ENCODE measurements at places on chromosomes 16 and 17.

GRCh38 chr17:17071531-17072360 lies 29.5 kb downstream of the MPRIP start:
- DNase-seq, result no peak

- DNase-seq, result no peak
Measured at GRCh38 chr16:55471448-55472097, 7.4 kb upstream of the MMP2 start.

- no peak for DNase-seq
Measured at GRCh38 chr16:27403601-27403992, 1.6 kb downstream of the IL21R start.

- DNase-seq, result no peak
Measured at GRCh38 chr16:61887903-61888302, 148.3 kb downstream of the CDH8 start.

DNA sequence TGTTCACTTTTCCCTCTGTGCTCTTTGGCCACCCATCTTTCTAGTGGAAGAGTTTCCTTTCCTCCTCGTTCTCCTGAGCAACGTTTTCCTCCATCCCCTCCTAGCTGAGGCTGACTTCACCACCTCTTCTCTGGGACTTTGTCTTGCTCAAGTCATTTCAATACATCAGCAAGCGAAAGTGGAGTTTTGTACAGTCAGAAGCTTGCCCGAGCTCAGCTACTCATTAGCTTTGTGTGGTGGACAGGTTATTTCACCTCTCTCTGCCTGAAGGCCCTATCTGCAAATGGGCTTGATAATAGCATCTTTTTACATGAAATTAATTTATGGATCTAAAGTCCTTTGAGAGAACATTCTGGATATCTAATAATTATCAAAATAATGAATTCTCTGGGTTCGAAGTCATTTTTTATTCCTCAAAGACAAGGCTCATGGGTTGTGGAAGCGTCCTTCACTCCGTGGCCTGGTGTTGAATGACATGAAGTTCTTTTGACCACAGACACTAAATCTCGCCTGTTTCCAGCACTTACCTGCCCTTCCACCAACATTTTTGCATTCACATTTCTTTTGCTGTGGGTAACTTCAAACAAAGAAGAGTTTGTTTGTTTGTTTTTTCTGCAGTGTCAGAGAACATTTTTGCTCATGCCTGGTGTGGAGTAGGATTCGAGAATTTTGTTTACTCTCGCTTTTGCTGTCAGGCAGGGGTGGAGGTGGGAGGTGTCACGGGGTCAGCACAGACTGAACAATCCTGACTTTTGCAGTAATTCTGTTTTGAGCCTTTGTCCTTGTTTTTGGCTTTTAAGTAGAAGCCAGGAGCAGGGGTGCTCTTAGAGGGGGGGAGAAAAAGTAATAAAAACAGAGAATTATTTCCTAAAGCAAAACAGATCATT lies 155.0 kb upstream of the CACNG5 start:
- DNase-seq, result no peak

- no peak for DNase-seq
Measured at GRCh38 chr16:424033-424622, 1.3 kb upstream of the RAB11FIP3 start.

DNA sequence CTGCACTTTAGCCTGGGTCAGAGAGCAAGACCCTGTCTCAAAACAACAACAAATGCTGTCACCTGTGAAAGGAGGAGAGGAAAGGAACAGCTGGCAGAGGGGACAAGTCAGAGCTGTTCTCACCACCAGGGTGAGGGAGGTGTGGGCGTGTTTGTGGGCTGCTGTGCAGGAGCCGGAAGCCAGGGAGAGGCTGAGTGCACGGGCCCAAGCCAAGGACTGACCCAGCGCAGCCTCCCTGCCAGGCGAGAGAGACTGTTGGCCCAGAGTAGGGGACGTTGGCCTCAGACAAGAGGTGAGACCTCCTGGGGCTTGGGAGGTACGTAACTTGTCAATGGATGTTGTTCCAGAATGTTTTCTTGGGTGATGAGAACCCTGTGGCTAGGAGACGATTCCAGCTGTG lies 10.7 kb downstream of the SPNS2 start:
- DNase-seq, result no peak

- DNase-seq, result no peak
Measured at GRCh38 chr17:69524854-69525253, 110.4 kb downstream of the MAP2K6 start.

DNA sequence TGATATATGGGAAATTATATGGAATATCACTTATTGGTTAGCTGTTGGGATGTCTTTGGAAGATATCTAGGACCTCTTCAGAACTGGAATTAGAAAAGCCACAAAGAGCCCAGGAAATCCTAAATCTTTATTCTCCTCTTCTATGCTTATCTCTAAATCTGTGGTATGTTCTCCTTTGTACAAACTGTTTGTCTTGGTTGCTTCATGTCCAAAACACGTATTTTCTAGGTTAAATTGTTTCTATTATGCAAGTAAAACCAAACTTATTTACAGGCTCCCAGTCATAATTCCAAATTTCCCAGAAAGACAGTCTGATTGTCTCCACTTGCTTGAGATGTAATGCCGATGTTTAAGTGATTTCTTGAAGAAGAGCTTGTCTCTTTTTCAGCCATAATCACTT lies 650.9 kb downstream of the CDH11 start:
- no peak for DNase-seq

DNA sequence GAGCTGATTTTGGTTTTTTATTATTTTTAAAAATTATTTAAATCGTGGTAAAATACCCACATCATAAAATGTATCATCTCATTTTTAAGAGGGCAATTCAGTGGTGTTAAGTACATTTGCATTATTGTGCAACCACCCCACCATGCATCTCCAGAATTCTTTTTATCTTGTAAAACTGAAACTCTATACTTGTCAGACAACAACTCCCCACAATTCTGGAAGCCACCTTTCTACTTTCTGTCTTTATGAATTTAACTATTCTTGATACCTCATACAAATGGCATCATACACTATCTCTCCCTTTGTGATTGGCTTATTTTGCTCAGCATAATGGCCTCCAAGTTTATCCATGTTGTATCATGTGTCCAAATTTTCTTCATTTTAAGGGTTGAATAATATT lies 97.9 kb downstream of the HS3ST3B1 start:
- DNase-seq, result no peak

DNA sequence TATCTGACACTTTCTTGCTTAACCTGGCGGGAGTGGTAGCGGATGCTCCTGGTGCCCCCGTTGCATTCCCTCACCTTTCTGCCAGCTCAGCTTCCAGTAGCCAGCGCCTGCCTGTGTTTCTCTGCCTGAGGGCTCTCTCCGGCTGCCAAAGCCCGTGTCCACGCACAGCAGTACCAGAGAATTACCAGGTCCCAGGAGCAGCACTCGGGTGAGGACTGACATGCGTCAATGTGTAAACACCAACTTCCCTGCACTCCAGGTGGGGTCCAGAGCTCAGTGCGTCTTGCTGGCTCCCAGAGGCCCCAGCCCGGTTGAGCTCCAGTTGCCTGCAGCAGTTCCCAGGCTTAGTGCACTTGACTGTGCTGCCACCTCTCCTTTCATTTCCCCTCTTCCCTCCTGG lies 54.8 kb downstream of the CDH13 start:
- DNase-seq, result no peak

- no peak for DNase-seq
Measured at GRCh38 chr16:49482690-49483089, 109.1 kb downstream of the C16orf78 start.

DNA sequence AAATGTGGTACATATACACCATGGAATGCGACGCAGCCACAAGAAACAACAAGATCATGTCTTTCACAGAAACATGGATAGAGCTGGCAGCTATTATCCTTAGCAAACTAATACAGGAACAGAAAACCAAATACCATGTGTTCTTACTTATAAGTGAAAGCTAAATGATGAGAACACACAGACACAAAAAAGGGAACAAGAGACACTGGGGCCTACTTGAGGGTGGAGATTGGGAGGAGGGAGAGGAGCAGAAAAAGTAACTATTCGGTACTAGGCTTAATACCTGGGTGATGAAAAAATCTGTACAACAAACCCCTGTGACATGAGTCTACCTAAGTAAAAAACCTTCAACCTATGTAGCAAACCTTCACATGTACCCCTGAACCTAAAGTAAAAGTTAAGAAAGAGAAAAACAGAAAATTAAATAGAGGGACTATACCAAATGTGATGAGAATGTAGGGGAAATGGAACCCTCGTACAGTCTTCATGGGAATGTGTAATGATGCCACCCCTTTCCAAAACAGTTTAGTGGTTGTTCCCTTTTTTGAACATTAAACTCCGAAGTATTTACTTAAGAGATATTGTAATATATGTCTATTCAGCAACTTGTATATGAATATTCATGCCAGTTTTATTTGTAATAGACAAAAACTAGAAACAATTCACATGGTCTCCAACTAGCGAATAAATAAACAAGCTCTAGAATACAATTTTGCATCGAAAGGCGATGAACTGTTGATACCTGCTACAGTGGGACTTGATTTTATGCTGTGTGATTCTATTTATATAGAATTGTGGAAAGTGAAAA lies 33.9 kb downstream of the AHSP start:
- no peak for DNase-seq

- DNase-seq, result no peak
Measured at GRCh38 chr17:63945784-63946439, 13.8 kb upstream of the CD79B start.

- no peak for DNase-seq
Measured at GRCh38 chr17:48012654-48013053, 24.9 kb downstream of the COPZ2 start.

DNA sequence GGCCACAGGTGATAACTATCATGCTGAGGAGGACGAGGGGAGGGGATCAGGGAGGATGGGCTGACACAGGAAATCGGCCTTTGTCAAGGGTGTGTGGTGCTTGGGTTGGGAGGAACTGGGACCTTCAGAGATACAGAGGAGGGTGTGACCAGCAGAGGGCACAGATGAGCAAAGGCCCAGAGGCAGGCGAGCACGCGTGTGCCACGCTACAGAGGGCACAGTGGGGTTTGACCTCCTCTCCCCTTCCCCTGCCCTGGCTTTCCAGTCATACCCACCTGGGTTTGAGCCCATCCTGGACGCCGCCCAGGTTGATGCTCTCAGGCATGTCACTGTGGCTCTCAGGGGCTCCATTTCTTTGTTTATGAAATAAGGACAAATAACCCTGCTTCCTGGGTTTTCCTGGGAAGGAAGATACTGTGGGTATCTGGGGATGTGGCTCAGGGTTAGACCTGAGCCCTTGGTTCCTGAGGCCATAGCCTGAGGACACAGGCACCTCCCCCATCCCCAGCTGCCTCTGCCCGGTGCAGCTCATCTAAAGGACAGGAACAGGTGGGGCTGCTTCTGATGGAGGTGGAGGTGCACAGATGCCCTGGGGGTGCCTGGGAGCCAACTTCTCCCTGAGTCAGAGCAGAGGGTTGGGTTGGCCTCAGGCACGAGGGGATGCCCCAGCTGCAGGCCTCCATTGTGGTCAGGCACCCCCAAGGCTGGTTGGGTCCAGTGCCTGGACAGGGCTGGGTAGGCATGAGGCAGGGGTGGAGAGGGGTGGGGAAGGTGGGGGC lies 51.8 kb downstream of the BEAN1 start:
- peak; percentile 50 for DNase-seq

GRCh38 chr16:50847166-50847565 lies 105.3 kb downstream of the CYLD start:
- no peak for DNase-seq

Data from frontal cortex (tissue), 4 donors.